ENCODE measurements at places on chromosomes 11 and 22.
A peak's percentile ranks its signal among the peaks of the same experiment; 100 is the strongest.

- DNase-seq = no peak
These were observed 45.4 kb upstream of the GLYAT start for GRCh38 chr11:58776891-58777710.

- peak; percentile 88 for DNase-seq
These were observed 378.8 kb downstream of the ETS1 start for GRCh38 chr11:128208329-128209137.

GRCh38 chr11:116729501-116730240 lies 43.1 kb downstream of the BUD13 start:
- DNase-seq = no peak

DNA sequence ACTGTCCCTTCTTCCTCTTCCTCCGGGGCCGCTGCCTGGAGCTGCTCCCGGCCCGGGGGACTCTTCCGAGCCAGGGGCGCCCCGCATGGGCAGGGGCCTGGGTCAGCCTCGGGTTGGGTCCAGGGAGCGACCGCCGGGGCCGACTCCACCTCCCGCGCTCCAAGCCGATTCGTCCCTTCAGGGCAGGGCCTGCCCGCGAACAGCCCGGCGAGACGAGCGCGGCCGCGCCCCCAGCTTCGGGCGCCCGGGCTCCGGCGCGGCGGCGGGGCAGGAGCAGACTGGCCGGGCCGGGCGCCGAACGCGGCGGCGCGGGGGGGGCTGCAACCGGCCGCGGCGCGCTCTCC lies at the start of gene LARGE1:
Gene LARGE1 (minus strand): TSS at position 280 of the 344 bp plus-strand sequence.
- DNase-seq = no peak

- no peak for DNase-seq
These were observed 200.9 kb downstream of the MYO18B start for GRCh38 chr22:25942856-25943411.

GRCh38 chr11:43515090-43515489 lies 156.4 kb downstream of the TTC17 start:
- DNase-seq = no peak

GRCh38 chr11:66118847-66119246 lies 48.8 kb downstream of the PACS1 start:
- DNase-seq = no peak

- DNase-seq = no peak
These were observed 1.6 kb upstream of the MTNR1B start for GRCh38 chr11:92967867-92968266.

DNA sequence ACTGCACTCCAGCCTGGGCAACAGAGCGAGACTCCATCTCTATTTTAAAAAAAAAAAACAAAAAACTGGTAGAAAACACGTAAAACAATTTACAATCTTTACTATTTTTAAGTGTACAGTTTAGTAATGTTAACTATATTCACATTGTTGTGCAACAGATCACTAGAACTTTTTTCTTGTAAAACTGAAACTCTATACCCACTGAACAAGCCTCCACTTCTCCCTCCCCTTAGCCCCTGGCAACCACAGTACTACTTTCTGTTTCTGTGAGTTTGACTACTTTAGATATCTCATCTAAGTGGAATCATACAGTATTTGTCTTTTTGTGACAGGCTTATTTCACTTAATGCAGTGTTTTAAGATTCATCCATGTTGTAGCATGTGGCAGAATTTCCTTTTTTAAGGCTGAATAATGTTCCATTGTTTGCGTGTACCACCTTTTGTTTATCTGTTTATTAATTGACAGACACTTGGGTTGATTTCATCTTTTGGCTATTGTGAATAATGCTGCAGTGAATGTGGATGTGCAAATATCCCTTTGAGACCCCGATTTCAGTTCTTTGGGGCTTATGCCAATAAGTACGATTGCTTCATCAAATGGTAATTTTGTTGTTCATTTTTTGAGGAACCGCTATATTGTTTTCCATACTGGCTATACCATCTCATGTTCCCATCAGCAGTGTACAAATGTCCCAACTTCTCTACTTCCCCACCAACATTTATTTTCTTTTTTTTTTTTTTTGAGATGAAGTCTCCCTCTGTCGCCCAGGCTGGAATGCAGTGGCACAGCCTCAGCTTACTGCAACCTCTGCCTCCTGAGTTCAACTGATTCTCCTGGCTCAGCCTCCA lies 11.0 kb downstream of the DDB2 start:
- DNase-seq = no peak
